ENCODE measurements at places on chromosomes 11 and 22.

- DNase-seq, result no peak
Observed at GRCh38 chr11:100910808-100911207, 218.8 kb downstream of the PGR start.

- DNase-seq, result peak; percentile 96
Observed at GRCh38 chr11:126585774-126586491, 230.4 kb downstream of the ST3GAL4 start.

GRCh38 chr11:69657911-69658625 is 17.1 kb downstream of the LTO1 start:
- peak; percentile 51 for DNase-seq

GRCh38 chr11:127411283-127411682 is 410.7 kb upstream of the KIRREL3 start:
- DNase-seq, result no peak

GRCh38 chr22:23237841-23238240 is 57.5 kb downstream of the BCR start:
- no peak for DNase-seq

GRCh38 chr11:12274056-12274455 is 103.3 kb upstream of the PARVA start:
- DNase-seq, result no peak

DNA sequence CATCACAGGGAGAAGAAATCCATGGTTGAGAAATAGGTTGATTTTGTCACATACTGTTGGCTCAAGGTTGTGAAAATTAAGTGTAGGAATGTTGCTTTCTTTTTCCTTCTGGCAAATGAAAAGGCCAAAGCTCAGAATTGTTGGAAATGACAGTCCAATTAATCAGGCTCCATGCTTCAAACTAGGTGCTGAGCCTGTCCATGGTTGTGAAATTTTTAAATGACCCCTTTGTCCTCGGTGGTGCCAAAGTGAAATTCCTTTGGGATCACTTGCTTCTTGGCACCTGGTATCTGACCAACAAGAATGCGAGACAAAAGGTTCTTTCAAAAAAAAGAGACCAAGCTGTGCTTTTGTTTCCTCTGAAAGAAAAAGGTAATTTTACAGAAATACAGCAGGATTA is 451.9 kb downstream of the ETS1 start:
- no peak for DNase-seq

DNA sequence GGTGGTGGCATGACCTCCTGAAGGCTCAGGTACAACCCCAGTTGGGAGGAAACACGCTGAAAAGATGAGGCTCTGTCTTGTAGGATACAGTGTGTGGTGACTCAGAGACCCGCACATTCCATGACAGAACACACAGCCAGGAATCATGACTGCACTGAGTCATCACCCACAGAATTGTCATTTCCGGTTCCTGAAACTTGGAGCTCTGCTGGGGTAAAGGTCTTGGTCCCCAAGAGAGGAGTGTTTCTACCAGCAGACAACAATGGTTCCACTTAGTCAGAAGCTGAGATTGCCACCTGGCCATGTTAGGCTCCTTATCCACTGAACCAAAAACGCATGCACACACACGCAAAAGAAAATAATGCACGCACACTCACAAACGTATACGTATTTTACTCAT is 31.5 kb upstream of the CYB5R3 start:
- DNase-seq, result peak; percentile 95

DNA sequence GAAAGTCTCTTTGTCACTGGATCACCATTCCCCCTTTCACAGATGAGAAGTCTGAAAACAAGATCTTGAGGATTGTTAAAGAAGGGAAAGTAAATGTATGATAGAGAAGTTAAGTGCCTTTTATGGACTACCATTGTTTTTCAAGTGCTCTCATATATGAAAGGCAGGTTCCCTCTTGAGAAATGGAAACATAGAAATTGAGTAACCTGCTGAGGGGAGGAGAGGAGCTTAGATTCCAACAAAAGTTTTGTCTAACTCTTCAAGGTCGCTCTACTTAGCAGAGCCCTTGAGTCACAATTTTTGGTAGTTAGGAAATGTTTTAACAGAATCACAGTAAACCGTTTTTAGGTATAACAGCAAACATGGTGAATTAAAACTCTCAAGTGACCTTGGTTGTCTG is 80.1 kb downstream of the SVIP start:
- no peak for DNase-seq

DNA sequence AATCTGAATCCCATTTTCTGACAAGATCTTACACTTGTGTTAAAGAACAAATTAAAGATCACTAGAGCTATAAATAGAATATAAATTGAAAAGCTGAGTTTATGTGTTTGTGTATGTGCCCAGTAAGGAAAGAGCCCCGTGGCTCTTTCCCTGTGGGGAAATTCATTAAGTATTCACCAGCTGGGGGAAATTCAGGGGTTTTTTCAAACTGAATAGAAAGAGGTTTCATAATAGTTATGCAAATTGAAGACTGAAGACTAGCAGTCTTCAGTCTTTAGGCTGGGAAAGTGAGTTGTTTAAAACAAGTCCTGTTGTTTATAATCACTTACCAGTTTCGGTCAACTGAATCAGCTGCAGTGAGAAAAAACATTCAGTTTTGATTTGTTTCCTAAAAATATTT is 11.3 kb upstream of the MS4A7 start:
- DNase-seq, result no peak

GRCh38 chr11:20980736-20981135 is 311.4 kb downstream of the NELL1 start:
- DNase-seq, result no peak

- no peak for DNase-seq
Observed at GRCh38 chr11:121445071-121445768, 6.9 kb upstream of the SORL1 start.

DNA sequence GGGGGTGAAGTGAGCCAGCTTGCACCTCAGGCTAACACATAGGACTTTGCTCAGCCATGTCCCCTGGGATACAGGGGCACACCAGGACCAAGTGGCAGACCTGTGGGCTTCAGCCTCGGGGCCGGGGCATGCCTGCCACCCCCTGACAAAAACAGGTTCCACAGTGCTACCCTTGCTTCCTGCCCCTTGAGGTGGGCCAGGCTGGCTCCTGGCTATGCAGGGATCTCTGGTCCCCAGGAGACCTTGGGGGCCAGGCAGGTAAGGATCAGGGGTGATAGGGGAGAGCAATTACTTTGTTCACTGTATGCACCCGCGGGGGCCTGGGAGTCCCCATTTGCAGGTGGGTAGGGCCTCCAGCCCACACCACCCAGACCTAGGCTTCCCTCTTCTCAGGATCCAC is 2.4 kb upstream of the MYO7A start:
- no peak for DNase-seq

DNA sequence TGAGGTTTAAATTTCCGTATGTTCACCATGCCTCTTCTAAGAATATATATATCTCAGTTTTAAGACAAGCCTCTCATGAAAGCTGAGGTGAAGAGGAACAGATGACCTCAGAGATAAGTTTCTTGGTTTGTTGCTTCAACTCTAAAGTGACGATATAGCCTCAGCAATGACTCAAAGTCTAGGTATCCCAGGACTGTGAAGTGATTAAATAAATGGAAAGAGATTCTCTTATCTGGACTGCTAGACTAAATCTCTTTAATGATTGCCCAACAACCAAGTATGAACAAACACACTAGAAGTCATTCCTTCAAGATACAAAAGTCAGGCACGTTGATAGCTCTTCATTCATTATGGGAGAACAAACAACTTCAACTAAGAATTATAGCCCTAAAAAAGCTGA is 15.3 kb downstream of the CADM1 start:
- peak; percentile 90 for DNase-seq
